ENCODE measurements at places on chromosomes 16 and 17. TPM values are rescaled to one million over a fixed set of nuclear protein-coding genes. Genes with fewer than 3 reads are reported as not detected.

NTHL1 gene
- 36.1 TPM for total RNA-seq

RPRML gene
- not detected for total RNA-seq

CORO6 gene
- total RNA-seq, result 8.3 TPM

- DNase-seq, result no peak
Measured at GRCh38 chr16:4011225-4011939, 104.9 kb downstream of the ADCY9 start.

- peak; percentile 91 for DNase-seq
Measured at GRCh38 chr17:16477255-16477654, 14.7 kb downstream of the LRRC75A start.

GRCh38 chr17:20121359-20122253, 112.4 kb downstream of the SPECC1 start:
- peak; percentile 68 for DNase-seq

DNA sequence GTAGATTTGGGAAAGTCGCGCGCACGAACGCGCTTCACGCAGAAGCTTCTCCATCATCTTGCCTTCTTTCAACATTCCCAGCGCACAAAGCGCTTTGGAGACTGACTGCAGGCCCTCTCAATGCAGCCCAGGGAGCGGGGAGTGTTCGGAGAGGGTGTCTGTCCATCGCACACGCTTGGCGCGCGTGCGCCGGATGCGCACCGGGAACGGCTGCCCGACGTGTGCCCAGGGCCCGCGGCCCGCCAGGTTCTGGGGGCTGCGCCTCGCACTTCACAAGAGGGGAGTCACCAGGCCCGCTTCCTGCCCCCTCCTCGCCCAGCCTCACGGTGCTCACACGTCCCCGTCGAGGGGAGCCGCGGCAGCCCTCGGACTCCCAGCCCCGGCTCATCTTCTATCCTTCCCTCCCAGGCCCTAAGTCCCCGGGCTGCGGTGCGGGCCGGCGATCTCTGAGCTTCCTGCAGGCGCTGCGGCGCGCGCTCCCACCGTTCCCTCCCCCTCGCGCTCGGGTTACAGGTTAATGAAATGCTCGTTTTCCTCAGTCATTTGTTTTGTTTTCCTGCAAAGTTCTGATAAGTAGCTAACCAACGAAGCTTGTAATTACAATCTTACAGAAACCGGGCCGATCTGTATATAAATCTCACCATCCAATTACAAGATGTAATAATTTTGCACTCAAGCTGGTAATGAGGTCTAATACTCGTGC, 2.8 kb upstream of the IRX3 start:
- no peak for DNase-seq

DNA sequence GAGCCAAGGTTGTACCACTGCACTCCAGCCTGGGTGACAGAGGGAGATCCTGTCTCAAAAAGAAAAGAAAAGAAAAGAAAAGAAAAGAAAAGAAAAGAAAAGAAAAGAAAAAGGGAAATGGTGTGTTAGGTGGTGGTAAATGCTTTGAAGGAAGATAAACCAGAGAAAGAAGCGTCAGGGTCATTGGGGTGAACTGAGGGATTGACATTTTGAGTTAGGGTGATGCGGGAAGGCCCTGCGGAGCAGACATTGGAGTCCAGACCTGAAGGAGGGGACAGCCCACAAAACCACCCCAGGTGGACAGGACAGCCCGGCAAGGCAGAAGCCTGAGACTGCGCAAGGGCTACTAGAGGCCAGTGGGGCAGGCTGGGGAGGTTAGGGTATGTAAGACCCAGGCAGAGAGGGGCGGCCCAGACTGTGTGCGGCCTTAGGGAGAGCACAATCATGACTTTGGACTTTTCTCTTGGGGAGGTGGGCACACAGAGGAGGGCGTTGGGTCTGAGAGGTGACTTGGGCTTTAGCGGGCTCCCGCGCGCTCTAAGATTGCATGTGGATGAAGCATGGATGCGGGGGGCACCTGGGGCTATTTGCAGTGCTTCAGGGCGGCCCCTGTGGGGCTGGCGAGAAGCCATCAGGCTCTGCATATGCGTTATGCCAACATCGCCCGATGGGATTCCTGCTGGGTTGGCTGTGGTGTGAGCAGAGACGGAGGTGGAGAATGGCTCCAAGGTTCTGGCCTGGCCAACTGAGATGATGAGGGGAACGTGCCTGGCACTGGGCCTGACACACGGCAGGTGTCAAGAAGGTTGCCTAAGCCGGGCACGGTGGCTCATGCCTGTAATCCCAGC, 3.3 kb upstream of the GAA start:
- no peak for DNase-seq

- DNase-seq, result peak; percentile 38
Measured at GRCh38 chr17:44915862-44916780, 821 bp upstream of the GFAP start.

GRCh38 chr16:85473323-85473722, 139.8 kb upstream of the GSE1 start:
- no peak for DNase-seq

DNA sequence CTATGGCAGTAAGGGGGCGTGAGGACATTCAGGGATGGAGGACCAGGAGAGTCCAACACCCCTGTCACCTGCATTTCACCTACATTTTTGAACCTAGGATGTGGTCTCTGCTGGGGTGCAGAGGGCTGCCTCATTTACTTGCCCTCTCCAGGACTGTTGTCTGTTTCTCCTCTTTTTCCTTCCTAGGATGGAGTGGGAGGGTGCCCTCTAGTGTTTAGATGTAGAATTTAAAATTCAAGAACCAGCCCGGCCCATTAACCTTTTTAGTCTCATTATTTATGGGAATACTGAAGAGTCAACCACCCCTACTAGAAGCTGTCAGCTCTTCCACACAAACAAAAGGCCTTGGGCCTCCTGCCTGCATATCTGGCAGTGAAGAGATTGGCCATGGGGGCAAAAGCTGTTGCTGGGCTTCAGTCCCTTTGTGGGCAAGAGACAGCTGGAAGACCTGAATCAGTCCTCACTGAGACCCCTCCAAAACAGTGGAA, 2.5 kb upstream of the STARD3 start:
- DNase-seq, result peak; percentile 67

- DNase-seq, result no peak
Measured at GRCh38 chr17:70028978-70029767, 45.9 kb upstream of the KCNJ16 start.
